ENCODE measurements at places on chromosomes 5 and 9.
A peak's percentile ranks its signal among the peaks of the same experiment; 100 is the strongest.

GRCh38 chr9:15529566-15530324 is 19.0 kb upstream of the PSIP1 start:
- DNase-seq = no peak

DNA sequence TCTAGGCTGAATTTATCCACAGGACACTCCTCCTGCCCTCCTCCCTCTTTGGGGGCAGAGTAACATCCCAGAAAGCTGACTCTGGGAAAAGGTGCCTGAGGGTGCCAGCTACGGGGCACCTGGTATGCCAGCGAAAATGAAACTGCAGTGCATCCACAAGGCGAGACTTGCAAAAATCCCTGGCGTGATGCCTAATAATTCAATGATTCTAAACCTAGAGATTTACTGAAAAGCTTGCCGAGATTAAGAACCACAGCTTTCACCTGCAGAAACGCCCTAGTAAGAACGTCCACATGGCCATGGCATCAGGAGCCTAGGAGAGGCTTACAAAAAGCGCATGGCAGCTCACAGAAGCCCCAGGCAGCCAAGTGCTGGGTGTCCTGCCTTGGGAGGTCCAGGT is 20.9 kb downstream of the CCNJL start:
- DNase-seq = no peak

DNA sequence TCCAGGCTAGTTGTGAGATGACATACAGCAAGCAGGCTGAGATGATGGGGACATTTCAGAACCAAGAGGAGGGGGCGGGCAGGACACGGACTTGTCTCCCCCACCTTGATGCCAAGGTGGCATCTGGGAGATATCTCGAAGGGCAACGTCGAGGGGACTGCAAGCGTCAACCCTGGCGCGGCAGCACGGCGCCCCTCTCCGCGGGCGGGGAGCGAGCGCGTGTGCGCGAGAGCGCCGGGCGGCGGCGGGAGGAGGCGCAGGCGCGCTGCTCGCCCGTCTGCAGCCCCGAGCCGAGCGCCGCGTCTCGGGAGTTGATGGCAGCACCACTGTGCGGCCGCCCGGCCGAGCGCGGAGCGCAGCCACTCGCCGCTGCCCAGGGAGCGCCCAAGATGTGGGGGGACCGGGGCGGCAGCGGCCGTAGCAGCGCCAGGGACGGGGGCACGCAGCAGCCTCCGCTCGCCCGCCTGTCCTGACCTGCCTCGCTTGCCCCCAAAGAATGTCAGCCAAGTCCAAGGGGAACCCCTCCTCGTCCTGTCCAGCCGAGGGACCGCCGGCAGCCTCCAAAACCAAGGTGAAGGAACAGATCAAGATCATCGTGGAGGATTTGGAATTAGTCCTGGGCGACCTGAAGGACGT is at the start of gene PRR16:
PRR16 (plus strand) TSS at position 310 of the 636 bp plus-strand sequence.
- DNase-seq = peak; percentile 68

DNA sequence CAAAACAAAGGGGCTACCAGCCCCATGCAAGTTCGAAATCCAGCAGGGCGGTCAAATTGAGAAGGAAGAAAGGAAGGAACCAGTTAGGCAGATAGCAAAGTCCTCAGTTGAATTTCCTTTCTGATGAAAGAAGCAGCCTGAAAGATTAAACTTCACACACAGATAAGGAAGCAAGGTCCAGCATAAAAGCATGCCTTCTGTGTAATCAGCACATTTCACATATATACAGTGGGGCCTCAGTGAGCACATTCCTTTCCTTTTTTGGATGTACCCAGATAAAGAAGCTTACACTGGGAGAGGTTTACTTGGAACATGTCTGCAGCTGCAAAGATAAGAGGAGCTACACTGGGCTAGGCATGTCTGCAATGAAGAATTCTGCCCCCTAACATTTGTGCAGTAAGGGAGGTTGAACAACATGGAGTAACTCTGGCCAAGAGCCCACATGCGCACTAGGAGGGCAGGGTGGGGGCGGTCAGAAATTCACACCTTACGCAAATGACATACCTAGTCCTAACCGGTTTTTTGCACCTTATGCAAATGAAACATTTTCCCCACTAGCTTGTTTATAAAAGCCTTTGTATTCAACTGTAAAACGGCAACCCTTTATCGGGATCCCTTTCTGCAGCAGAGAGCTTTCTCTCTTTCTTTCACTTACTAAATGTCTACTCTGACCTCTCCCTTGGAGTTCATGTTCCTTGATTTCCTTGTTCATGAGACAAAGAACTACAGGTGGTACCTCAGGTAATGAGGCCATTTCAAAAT is 149.7 kb upstream of the FBXL17 start:
- DNase-seq = no peak

DNA sequence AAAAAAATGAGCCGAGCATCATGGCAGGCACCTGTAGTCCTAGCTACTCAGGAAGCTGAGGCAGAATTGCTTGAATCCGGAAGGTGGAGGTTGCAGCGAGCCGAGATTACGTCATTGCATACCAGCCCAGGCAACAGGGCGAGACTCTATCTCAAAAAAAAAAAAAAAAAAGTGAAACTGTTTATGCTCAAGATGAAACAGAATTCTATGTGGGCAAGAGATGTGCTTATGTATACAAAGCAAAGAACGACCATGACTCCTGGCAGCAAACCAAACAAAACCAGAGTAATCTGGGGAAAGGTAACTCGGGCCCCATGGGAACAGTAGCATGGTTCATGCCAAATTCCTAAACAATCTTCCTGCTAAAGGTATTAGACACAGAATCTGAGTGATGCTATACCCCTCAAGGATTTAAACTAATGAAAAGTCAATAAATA is 32.6 kb upstream of the PLAC8L1 start:
- DNase-seq = no peak

- DNase-seq = no peak
Measured at GRCh38 chr5:8953911-8954438, 591.9 kb downstream of the SEMA5A start.

- no peak for DNase-seq
Measured at GRCh38 chr9:134793288-134794188, 87.1 kb upstream of the FCN2 start.

- peak; percentile 56 for DNase-seq
Measured at GRCh38 chr9:86600291-86600690, 246.1 kb upstream of the TUT7 start.

GRCh38 chr5:57947181-57947580 is 464.6 kb upstream of the ACTBL2 start:
- no peak for DNase-seq

DNA sequence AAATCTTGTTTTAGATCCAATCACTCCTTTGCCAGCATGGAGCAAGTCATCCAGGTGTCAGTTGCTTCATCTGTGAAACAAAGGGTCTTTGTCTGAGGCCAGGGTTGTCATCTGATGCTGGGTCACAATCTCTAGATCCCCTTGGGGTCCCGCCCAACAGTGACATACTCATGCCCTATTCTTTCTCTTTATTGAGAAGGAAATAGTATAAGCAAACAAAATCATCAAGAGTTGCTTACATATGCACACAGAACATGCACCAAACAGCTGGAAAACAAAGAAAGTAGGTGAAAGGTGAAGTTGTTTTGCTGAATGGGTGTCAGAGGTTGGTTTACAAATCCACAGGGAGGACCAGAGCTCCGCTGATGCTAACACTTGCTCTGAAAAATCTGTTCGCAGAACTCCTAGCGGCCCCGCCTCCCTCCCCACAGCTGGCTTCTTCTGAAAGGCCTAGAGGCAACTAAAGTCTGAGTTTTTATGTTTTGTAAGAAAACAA is 106.1 kb upstream of the SLC44A1 start:
- peak; percentile 57 for DNase-seq

Data from hindlimb muscle (tissue), 1 donor.